ENCODE measurements at places on chromosomes 16 and 17. TPM values are rescaled to one million over a fixed set of nuclear protein-coding genes. Genes with fewer than 3 reads are reported as not detected.

KRT25 gene
- total RNA-seq, result 145 TPM

SLC13A5 gene
- total RNA-seq, result 0.72 TPM

P2RX1 gene
- 0.26 TPM for total RNA-seq

PLLP gene
- 195 TPM for total RNA-seq

PLA2G10 gene
- total RNA-seq, result not detected

DNA sequence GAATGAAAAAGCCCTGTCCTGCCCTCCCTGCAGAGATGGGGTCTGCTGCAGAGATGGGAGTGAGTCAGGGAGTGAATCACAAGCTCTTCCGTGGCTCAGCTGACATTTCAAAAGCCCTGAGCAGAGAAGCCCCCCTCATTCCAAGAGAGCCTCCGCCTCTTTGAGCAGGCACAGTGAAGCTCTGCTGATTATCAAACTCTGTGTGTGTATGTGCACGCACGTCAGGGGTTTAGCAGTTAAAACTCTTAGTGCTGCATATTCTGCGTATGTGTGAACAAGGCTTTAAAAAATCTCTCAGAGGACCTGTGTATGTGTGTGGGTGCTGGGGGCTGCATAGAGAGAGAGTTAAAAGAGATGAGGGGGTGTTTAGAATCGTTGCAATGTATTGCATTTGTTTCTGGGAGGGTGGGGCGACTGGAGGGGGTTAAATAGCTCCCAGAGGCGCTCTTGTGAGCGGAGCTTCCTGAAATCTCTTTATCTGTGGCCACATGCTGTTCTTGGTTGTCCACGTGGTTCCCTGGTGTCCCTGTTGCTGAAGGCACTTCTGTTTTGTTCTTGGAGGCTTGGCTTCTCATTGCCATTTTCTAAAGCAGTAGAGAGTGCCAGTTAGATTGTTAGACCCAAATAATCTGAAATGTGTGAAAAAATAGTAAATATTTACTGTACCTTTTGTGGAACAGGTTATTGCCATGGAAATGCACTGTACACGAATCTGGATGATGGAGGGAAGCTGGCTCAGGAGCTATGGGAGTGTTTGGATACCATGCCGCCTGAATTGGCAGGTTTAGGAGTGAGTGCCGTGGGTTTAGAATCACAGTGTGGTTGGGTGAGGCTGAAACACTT lies 116.6 kb downstream of the PRKCB start:
- H3K27me3 ChIP-seq, result no peaks in the 10 kb centered on the region
- no peaks in the 10 kb centered on the region for H3K36me3 ChIP-seq
- no peaks in the 10 kb centered on the region for H3K4me1 ChIP-seq
- no peak overlapping the region for H3K4me3 ChIP-seq

GRCh38 chr16:83935858-83936255 lies 17.2 kb upstream of the OSGIN1 start:
- H3K36me3 ChIP-seq, result no peaks in the 10 kb centered on the region
- no peak for DNase-seq
- H3K4me3 ChIP-seq, result no peak overlapping the region
- H3K27ac ChIP-seq, result no peak overlapping the region
- no peaks in the 10 kb centered on the region for H3K4me1 ChIP-seq
- no peaks in the 10 kb centered on the region for H3K27me3 ChIP-seq

- no peaks in the 10 kb centered on the region for H3K36me3 ChIP-seq
- no peak overlapping the region for H3K4me3 ChIP-seq
- no peaks in the 10 kb centered on the region for H3K27me3 ChIP-seq
- no peaks in the 10 kb centered on the region for H3K4me1 ChIP-seq
Measured at GRCh38 chr16:78704416-78704815, 605.0 kb downstream of the WWOX start.

DNA sequence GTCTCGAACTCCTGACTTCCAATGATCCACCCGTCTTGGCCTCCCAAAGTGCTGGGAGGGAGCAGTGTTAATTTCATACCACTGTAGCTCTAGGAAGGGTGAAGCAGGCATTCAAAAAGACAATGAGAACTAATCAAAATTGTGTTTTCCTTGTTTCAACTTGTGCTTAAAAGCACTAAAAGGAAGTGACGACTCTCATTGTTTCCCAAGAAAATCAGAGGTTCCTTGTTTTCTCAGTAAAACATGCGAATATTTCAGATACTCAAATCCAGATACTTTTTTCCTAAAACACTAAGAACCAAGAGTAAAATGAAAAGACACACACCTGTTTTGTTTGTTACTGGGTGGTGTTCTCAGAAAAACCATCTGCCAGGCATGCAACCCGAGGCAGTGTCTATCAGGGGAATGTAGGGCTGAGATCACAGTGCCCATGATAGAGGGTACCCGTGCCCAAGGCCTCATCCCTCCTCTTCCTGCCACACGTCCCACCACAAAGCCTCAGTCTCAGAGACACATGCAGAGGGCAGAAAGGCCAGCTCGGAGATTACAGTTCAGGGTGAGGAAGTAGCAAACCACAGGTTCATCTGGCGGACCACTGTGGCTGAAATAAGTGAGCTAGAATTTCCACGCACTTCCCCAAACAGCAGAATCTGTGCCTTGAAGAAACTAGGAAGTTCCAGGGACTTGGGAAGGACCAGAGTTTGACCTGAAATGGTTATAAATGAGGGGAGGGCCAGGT lies 33.7 kb downstream of the GINS3 start:
- no peak for DNase-seq
- H3K27ac ChIP-seq, result no peak overlapping the region
- H3K27me3 ChIP-seq, result no peaks in the 10 kb centered on the region
- no peak overlapping the region for H3K4me3 ChIP-seq

DNA sequence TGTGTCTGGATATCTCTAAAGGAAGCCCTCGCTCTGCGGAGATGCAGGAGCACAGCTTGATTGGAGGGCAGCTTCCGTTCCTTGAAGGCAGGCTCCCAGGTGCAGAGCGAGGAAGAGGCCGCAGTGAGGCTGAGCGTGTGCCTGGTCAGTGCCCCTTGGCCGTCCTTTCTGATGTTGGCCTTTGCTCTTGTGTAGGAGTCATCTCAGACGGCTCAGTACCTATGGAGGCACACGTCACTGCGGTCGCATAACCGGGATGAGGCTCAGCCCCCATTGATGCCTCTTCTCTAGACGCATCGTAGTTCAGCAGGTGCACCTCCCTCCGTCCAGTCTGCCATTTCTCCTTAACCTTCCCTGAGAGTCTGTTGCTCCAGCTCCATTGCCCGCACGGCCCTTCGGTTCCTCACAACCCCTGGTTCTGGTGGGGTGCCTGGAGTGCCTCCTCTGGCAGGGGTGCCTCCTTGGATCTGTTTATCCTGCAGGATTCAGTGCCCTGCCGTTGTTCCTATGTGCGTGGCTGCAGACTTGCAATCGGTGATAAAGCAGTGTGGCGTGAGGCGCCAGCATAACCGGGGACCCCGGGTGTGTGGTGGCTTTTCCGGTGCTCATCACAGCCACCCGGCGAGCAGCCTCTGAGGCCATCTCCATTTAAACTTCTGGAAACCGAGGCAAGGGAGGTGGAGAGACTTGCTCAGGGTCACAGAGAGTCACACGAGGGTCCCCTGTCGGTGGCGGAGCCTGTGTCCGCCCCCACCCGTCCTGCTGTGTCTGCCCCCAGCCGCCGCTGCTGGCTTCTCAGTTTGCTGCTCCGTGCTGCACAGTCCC lies 188.8 kb upstream of the CHMP6 start:
- H3K27me3 ChIP-seq, result no peaks in the 10 kb centered on the region
- peak; percentile 69 for DNase-seq
- no peak overlapping the region for H3K4me3 ChIP-seq
- no peaks in the 10 kb centered on the region for H3K36me3 ChIP-seq

GRCh38 chr17:59652119-59652518 lies 32.4 kb downstream of the CLTC start:
- no peak overlapping the region for H3K4me3 ChIP-seq
- H3K4me1 ChIP-seq, result peaks cover 3% of the 10 kb centered on the region
- DNase-seq, result no peak
- no peaks in the 10 kb centered on the region for H3K27me3 ChIP-seq
- no peak overlapping the region for H3K27ac ChIP-seq

GRCh38 chr17:34283571-34283970 lies 2.0 kb upstream of the CCL11 start:
- no peaks in the 10 kb centered on the region for H3K4me1 ChIP-seq
- DNase-seq, result no peak
- H3K27me3 ChIP-seq, result peaks cover 3% of the 10 kb centered on the region

DNA sequence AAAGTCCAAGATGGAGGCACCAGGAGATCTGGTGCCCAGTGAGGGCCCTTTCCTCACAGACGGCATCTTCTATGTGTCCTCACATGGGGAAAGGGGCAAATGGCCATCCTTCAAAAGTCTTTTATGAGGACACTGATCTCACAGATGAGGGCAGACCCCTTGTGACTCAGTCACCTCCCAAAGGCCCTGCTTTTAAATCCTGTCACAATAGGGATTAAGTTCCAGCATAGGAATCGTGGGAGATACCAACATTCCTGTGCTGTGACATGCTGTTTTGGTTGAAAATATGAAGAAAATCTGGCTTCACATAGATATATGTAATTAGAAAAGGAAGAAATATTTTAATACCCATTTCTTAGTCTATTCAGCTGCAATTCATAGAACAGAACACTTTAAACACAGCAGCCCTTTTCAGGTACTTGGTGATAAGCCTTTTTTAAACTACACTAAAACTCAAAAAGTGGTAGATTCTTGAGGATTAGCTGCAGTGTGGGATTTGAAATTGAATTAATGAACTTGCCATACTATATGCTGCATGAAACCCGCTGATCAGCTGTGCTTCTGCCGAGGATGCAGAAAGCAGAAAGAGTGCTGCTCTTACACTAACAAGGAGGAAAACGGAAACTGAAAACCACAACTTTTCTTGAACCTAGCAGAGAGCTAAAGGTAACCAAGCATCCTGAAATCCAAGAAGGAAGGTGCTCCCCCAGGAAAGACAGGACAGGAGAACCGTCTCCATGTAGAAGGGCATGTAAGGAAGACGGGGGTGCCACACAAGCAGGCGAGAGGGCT lies 32.7 kb downstream of the VPS53 start:
- H3K27me3 ChIP-seq, result no peaks in the 10 kb centered on the region
- no peak overlapping the region for H3K27ac ChIP-seq
- H3K4me1 ChIP-seq, result no peaks in the 10 kb centered on the region
- no peak for DNase-seq
- H3K36me3 ChIP-seq, result peaks cover 23% of the 10 kb centered on the region
- no peak overlapping the region for H3K4me3 ChIP-seq

- H3K27ac ChIP-seq, result peak overlapping the region; percentile 51
- H3K36me3 ChIP-seq, result peaks cover 4% of the 10 kb centered on the region
- H3K4me3 ChIP-seq, result peak overlapping the region; percentile 5
Measured at GRCh38 chr17:1617620-1618174, 10.9 kb downstream of the SLC43A2 start.

DNA sequence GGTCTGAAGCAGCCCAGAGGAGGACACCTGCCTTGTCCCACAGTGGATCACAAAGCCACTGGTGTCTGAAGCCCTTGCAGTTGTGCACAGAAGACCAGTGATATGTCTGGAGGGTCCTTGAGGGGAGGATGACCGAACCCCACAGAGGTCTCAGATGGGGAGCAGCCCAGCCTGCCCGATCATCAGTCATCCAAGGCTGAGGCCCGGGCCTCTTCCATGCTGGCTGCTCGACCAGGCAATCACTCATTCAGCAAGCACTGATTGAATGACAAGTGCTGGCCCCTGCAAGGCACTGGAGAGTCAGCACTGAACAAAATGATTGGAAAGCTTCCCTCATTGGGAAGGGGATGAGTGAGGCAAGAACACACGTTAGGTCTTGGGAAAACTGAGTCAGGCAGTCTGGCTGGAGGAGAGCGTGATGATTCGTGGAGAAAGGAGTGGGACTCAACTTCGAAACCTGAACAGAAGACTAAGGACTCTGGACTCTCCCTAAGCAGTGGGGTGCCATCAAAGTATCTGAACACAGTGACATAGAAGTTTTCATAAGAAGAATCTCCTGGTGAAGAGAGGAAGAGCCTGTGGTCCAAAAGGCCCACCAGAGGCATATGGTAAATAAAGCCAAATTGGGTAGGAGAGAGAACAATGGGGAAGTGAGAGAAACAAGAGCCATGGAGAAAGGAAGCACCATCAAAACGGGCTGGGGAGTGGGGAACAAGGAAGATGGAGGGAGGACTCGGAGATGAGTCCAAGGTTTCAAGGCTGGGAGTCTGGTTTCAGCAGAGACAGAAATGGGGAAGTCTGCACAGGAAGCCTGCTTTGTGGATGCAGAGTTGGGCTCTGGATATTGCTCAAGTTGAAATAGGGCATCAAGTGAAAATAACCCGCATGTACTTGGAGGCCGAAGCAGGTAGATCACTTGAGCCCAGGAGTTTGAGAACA lies 10.2 kb downstream of the PIK3R5 start:
- no peaks in the 10 kb centered on the region for H3K27me3 ChIP-seq
- no peak overlapping the region for H3K4me3 ChIP-seq
- no peaks in the 10 kb centered on the region for H3K36me3 ChIP-seq
- DNase-seq, result peak; percentile 51

DNA sequence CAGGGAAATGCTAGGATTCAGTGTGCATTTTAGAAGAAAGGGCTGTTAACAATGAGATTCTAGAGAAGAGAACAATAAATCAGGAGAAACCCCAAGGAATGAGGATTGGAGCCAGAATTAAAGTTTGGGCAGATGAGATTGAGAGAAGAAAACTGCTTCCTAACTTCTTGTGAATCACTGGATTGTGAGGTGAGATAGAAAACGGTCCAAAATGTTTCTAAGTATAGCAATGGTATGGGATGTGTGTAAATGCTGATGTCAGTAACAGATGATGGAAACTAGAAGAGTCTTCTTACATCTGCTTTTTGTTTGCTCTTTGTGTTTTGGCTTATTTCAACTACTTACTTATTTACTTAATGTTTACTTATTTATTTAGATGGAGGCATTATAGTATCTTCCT lies 123.0 kb downstream of the KCNJ2 start:
- H3K4me3 ChIP-seq, result no peak overlapping the region
- H3K27ac ChIP-seq, result no peak overlapping the region
- H3K4me1 ChIP-seq, result no peaks in the 10 kb centered on the region
- H3K36me3 ChIP-seq, result no peaks in the 10 kb centered on the region
- no peak for DNase-seq

DNA sequence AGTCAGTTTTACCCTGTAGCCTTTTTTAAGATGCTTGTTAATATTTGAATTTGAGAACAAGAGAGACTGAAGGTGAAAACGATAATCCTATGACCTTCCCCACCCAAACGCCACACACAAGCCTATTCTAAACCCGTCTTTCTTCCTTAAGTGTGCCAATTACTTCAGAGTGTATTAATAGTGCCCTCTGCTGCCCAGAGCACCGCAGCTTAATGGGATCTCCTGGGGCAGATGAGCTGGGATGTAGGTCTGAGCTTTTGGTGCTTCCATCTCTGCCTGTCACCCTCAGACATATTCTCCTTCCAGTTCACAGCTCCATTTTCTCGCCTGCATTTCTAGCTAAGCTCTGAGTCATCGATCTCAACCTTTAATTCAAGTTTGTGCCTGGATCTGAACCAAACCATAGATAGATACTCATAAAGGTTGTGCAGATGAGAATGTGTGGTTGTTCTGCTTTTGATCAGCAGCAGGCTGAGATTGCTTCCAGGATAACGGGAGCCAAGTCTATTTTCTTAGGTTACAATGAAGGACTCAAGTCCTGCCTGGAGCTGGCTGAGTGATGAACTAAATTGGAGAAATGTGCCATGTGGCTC lies 46.4 kb upstream of the CDH13 start:
- H3K36me3 ChIP-seq, result no peaks in the 10 kb centered on the region
- H3K4me3 ChIP-seq, result no peak overlapping the region
- H3K4me1 ChIP-seq, result no peaks in the 10 kb centered on the region
- no peak for DNase-seq
- no peaks in the 10 kb centered on the region for H3K27me3 ChIP-seq

GRCh38 chr16:11207646-11208045 lies 48.4 kb downstream of the SOCS1 start:
- no peaks in the 10 kb centered on the region for H3K36me3 ChIP-seq
- DNase-seq, result no peak
- H3K27me3 ChIP-seq, result peaks cover 27% of the 10 kb centered on the region
- no peak overlapping the region for H3K27ac ChIP-seq

Measured in suprapubic skin (tissue), 4 donors.